ENCODE measurements at places on chromosomes 1 and 21.
A peak's percentile ranks its signal among the peaks of the same experiment; 100 is the strongest.

DNA sequence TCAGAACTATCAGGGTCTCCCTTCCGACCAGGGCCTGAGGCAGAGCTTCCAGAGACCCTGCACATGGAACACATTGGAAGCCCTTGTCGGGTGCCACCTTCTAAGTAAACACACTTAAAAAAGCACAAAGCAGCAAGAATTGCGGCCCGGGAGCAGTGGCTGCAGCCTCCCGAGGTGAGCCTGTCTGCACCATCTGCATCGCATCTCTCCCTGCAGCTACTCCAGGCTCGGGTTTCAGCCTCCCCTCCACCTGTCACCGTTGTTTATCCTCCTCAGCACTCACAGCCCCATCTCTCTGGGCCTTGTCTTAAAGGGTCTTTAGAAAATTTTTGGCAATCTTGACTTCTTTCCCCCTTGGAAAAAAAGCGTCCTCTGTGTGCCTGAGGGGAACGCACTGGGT lies 95.1 kb upstream of the ARHGEF16 start:
- no peak for DNase-seq

DNA sequence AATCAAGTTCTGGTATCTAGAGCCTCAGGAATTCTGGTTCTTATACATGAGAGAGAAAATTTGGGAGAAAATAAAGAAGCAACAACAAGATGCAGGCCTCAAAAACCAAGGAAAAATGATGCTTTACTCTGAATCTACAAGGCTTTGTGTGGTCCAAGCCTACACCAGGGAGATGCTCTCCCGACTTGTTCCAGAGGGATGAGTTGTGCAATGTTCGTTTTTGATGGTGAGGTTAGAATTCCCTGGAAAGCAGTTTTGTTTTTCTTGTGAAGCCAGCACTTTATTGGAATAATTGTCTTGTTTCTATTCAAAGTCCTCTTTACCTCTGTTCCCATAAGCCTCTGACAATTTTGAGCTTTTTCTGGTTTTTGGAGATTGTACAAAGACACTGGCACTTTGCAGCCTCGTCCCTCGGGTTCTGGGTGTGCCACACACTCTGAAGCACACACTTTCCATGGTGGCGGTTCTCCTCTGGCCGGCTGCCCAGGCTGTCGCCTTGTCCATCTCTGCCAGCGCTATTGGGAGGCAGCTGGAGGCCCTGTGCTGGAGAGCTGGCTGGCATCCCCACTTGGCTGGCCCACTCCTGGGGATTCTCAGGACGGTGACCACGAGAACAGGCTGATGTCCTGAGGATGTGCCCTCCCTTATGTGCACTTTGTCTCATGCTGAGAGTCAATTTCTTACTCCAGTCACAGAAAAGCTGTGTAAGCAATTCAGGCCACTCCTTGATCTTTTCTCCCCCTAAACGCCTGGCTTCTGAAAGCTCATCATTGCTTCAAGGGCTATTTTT lies 70.2 kb downstream of the EDEM3 start:
- no peak for DNase-seq

DNA sequence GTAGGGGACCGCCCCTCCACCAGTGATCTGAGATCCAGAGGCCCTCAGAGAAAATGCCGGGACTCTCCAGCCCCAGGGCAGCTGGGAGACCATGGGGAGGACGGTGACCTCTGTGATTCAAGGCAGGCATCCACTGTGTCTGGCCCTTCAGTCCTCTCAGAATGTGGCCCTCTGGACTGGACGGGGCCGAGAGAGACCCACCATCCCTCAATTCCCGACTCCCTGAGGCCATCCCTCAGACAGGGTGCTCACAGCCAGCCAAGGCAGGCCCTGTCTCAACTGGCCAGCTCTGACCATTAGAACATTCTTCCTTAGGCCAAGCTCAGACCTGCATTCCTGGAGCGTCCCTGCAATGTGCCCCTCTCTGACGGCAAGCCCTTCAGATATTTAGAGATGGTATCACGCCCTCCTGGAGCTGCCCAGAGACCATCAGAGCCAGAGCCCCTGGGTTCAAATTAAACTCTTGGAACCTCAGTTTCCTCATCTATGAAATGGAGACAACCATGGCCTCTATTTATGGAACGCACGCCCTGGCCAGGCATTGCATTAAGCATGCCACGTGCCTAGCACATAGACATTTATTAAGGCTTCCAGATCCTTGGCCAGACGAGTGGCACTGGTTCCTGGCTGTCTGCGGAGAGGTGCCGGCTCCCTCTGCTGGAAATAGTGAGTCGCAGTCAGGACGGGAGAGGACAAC lies 9.6 kb upstream of the EPS8L3 start:
- DNase-seq, result peak; percentile 45

DNA sequence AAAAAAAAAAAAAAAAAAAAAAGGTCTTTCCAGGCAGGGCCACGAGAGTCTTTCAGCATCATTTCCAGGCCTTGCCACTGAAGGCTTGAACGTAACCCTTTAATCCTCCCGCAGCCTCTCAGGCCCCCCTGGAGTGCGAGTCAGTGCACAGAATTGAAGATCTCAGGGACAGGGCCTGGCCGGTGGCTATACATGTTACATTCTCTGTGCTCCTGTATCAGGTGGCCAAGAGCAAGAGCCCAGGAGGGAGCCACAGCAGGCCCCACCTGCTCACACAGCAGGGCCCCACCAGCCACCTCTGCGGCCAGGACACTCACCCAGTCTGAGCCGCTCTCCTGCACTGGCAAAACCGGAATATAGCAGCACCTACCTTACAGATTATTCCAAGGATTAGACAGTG lies 34.1 kb upstream of the SLC25A33 start:
- DNase-seq, result no peak

GRCh38 chr1:150322310-150322709 lies 977 bp downstream of the PRPF3 start:
- peak; percentile 6 for DNase-seq

DNA sequence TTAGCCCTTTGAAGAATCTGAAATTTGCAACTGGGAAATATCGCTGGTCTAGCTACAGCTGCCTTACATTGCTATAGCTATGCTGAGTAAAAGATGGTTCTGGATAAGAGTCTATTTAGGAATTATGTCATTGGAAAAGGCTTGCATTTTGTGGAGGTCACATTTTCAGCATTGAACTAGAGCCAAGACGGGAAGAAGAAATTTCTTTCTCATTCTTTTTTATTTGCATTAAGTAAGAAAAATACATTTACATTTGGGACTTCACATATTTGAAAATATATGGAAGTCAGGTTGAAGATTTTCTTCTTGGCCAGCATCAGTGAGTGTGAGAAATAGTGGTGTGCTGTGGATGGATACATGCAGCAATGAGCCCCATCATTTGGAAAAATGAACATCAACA lies 291.6 kb downstream of the PTBP2 start:
- DNase-seq, result no peak

- DNase-seq, result peak; percentile 25
Observed at GRCh38 chr1:6358757-6359201, 34.8 kb downstream of the ACOT7 start.

DNA sequence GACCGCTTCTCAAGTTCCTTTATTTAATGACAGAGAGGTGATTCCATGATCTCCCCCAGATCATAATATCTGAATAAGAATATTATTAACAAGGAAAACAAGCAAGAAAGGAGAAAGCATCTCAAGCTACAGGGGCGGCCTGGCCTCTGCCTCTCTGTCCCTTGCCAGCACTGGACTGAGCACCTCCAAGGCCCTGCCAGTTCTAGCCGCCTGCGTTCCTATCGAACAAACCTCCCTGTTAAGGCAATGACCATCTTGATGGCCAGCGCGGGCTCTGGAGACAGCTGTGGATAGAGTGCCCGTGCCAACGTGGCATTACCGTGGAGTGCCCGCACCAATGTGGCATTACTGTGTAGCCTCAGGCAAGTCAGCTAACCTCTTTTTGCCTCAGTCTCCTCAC lies 84.8 kb downstream of the NPHP4 start:
- no peak for DNase-seq

DNA sequence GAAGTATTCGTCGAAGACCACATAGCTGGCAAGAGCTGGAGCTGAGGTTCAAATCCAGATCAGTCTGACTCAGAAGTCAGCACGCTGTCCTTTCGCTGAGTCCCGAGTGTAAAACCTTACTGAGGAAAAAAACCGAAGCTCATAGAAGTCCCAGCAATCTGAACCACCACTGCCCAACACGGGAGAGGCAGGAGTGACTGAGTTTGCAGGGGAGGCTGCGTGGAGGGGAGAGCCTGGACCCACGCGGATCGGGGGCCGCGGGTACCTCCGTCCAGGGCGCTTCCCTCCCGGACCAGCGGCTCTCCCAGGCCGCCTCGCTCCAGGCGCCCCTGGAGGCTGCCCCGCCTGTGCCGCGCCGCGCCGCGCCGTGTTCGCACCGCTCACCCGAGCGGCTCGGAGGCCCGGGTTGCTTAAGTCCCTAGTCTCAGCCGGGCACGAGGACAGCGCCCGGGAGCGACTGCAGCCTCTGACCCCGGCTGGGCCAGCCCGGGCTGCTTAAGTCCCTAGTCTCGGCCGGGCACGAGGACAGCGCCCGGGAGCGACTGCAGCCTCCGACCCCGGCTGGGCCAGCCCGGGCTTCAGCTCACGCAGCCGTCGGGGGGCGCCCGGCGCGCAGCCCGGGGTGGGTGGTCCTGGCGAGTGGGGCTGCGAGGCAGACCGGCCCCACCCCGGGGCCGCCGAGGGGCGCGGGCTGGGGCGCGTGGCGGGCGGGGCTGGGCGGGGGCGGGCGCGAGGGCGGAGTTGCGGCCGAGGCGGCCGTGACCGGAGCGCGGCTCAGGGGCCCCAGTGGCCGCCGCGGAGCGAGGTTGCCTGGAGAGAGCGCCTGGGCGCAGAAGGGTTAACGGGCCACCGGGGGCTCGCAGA lies at the start of gene ADAMTSL4:
ADAMTSL4 (plus strand) TSS at position 777 of the 864 bp plus-strand sequence. CDS start 2,881 bp downstream, outside the sequence.
- no peak for DNase-seq

DNA sequence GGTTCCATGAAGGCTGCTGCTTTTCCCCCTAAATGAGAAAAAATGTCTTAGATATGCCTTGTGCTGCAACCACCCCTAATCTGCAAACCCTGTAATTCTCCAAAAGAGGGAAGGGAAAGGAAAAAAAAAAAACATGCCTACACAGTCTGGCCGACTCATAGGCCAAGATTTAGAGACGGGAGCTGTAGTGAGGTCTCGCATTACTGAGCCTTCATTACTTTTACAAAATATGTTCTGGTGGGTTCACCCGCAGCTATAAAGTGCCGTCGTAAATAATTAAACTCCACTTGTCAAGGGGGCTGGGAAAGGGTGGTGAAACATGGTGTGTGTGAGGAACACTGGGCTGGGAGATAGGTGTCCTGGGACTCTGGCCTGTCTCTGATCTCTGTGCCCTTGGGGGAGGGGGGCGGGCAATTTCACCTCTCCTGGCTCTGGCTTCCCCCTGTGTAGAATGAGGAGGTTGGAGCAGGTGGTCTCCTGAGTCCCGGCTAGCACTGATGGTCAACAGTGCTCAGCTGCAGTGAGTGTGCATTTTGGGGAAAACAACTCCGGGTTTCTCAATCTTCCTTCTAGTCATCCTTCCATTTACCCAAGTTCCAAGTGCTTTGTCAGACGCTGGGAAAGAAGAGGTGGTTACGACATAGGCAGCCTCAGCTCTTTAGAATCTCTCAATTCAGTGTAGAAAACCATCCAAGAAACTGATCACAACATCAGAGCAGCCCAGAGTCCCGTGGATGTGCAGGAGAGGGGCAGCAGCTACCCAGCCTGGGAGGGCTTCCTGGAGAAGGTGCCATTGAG lies 82.3 kb downstream of the ACTL8 start:
- DNase-seq, result peak; percentile 10

GRCh38 chr1:193260896-193261295 lies 74.5 kb upstream of the B3GALT2 start:
- DNase-seq, result no peak

DNA sequence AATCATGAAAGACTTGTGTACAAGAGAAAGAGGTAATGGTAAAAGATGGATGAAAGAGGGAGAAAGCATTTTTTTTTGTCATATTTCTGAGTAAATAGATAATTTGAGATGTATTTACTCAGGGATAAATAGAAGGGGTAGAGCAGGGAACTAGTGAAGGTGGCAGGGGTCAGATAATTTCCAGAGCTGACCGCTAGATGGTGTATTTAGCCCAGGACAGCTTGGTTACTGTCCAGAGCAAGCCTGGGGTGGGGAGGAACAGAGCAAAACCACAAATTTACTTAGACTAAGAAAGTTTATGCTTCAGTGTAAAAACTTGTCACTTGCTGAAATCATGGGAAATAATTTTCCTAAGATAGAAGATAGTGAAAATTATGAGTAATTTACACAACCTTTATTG lies 91.5 kb downstream of the XCL2 start:
- no peak for DNase-seq

DNA sequence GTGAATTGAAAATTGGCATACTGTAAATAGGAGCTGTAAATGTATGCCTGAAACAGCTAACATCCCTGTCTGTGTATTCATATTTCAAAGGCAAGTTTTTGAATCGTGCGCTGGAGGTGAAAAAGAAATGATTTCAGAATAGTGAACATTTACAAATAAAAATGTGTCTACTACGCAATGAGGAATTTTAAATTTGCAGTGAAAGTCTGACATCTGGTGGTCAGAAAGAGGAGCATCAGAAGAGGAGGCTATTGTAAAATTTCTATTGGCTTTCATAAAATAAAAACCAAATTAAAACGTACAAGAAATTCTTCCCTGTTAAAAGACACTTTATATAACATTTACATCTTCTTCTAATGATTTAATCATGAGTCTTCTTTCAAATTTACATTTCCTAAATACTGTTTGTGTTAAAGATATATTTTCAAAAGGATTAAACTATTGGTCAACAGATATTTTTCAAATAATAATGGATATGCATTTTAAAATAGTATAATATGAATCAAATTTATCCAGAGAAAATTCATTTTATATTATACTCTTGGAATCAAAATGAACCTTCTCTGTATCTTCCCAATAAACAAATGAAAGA lies 113.7 kb upstream of the RRP15 start:
- DNase-seq, result no peak

GRCh38 chr1:61518670-61519400 lies 206.1 kb downstream of the TM2D1 start:
- DNase-seq, result no peak

DNA sequence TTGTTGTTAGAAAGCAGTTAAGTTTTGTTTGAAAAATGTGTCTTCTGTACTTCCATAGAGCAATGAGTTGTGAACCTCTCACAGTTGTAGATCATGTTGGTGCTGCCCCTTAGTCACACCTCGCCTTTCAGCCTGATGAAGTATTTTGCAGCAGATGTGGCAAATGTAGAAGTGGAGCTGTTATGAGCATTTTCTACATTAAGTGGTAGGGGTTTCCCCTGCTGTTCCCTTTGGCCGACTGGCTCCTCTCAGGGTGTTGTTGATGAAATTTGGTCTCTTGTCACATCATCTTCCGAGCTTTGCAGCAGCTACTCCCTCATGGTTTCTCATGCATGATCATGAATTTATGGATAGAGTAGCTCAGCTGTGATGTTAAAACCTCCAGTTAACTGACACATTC lies 33.6 kb upstream of the DENND1B start:
- no peak for DNase-seq

GRCh38 chr1:93707956-93708355 lies 26.3 kb upstream of the BCAR3 start:
- DNase-seq, result no peak

GRCh38 chr1:178399177-178399728 lies 97.5 kb downstream of the CLEC20A start:
- no peak for DNase-seq

GRCh38 chr1:216805233-216805632 lies 82.0 kb upstream of the ESRRG start:
- DNase-seq, result no peak

- no peak for DNase-seq
Observed at GRCh38 chr21:37374027-37374426, 7.5 kb downstream of the DYRK1A start.

- DNase-seq, result no peak
Observed at GRCh38 chr21:39661121-39661520, 48.4 kb downstream of the B3GALT5 start.

GRCh38 chr1:164630626-164631396 lies 71.8 kb downstream of the PBX1 start:
- DNase-seq, result no peak

All from GM04503 (cell line).